ENCODE measurements at places on chromosomes 16 and 17.

DNA sequence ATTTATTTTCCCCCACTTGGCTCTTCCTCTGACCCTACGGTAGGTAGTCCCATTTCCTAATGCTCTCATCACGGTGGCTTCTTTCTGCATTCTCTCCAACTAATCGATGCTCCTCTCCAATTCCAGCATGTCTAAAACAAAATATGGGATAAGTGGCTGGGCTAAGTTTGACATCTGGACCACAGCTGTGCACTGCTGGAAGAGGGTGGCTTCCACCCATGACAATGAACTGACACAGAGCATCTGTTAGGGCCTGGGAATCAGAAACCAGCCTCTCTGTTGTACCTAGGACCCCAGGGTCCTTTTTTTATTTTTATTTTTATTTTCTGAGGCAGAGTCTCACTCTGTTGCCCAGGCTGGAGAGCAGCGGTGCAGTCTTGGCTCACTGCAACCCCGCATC is 29.0 kb upstream of the SLC39A11 start:
- no peak for DNase-seq

DNA sequence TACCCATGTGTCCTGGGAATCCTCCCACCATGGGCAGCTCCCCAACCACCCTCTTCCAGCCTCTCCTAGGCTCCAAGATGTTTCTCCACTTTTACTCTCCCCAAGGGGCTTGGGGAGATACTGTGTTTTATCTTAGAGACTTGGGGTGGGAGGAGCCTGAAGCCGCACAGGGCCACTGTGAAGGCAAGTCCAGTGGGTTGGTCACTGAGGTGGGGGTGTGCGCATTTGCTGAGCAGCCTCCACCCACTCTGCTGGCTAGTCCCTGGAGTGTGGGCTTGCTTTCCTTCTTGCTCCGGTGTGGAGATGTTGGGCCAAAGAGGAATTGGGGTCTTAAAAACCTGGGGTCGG is 4.1 kb upstream of the CLDN9 start:
- DNase-seq: no peak

DNA sequence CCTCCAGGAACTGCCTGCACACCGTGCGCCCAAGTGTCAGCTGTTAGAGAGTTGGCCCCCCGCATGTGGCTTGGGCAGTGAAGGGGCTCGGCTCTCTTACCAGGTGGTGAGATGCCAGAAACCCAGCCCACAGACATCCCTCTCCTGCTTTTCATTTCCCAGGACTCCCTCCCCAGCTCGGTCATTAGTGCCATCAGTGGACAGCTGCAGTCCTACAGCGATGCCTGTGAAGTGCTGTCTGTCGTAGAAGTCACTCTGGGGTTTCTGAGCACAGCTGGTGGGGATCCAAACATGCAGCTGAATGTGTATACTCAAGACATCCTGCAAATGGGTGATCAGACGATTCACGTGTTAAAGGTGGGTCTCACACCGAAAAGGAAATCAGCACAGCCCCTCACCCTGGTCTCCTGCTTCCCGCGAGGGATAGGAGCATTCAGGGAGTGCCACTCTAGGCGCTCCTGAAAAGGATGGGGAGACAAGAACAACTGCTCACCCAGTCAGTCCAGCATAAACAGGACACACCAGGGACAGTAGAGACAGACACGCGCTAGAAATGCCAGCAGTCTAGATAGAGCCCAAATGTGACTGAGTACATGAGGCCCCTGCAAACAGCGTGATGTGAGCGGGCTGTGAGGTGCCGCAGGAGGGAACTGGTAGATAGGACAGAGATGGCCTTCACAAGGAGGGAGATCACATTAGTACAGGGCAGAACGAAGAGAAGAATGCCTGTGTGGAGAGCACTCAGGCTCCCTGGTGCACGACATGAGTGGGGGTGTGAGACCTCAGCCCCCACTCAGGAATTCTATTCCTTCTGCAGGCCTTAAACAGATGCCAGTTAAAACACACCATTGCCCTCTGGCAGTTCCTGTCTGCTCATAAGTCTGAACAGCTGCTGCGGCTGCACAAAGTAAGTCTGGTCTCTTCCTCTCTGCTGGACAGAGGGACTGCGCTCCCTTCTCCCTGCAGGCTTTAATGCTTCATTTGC is 25.7 kb upstream of the ENDOV start:
- DNase-seq: no peak

- peak; percentile 35 for DNase-seq
Observed at GRCh38 chr17:6455321-6455705, 11.1 kb downstream of the PIMREG start.

DNA sequence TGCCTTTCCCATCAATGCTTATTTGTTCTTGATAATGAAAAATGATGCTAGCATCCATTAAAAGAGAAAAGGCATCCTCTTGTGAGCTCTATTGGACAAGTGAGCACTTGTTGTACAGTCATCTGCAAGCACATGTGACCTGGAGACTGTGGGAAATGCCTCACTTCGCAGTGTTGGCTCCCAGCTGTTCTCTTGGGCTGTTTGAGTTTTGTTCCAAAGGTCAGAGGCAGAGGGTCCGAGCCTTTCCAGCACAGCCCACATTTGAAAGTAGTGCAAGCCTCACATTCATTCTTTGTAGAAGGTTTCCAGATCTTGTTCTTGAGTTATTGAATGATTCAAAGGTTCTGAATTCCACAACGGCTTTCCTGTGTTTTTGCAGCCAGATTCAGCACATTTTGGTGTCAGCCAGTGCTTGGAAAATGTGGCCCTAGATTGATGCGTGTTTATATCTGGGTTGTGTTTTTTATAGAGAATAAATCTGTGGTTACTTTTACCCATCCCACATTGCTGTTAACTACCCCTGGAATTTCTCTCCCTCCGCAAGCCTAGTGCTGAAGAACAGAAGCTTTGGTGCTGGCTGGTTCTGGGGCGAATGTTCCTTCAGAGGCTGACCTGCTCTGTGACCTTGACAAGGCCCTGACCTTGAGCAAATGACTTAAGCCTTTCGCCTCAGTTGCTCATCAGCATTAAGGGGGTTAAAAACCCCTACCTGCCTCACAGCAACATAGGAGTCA is 49.8 kb downstream of the CDH1 start:
- no peak for DNase-seq

DNA sequence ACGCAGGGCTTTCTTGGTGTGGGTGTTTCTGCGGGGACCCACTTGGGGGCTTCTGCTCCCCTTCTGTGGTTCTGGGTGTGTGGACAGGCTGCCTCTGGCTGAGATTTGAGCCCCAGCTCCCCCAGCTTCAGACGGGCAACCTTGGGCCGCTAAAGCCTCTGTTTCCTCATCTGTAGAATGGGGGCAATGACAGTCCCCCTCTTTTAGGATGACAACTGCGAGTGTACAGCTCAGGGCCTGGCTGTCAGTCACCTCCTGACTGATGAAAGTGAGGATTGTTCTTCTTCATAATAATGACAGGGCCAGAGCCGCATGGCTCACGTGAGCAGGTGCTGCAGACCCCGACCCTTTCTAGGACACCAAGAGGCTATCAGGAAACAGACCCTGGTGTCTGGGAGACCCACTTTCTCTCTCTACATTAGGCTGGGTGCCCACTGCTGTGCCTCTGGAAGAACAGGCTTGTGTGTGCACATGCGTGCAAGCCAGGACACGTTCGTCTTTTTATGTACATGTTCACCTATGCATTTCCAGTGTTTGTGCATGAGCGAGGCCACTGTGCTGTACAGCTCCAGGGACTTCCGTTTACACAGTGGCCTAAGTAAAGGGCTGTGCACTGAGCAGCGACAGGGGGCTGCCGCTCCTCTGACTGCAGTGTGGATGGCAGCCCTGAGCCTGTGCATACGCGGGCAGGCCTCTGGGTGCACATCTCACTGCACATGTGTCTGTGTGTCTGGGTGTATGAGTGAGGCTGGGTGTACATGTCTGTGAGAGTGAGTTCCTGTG is 4.6 kb downstream of the SPNS3 start:
- DNase-seq: no peak

GRCh38 chr17:82548681-82549303 is 29.3 kb downstream of the FOXK2 start:
- DNase-seq: peak; percentile 18

- DNase-seq: no peak
Observed at GRCh38 chr16:644556-644955, 2.9 kb downstream of the MCRIP2 start.

GRCh38 chr17:83152227-83152744 is 72.9 kb downstream of the METRNL start:
- no peak for DNase-seq

- no peak for DNase-seq
Observed at GRCh38 chr16:81740169-81740568, 38.9 kb upstream of the PLCG2 start.

GRCh38 chr17:67243284-67243683 is 1.7 kb downstream of the HELZ start:
- no peak for DNase-seq

DNA sequence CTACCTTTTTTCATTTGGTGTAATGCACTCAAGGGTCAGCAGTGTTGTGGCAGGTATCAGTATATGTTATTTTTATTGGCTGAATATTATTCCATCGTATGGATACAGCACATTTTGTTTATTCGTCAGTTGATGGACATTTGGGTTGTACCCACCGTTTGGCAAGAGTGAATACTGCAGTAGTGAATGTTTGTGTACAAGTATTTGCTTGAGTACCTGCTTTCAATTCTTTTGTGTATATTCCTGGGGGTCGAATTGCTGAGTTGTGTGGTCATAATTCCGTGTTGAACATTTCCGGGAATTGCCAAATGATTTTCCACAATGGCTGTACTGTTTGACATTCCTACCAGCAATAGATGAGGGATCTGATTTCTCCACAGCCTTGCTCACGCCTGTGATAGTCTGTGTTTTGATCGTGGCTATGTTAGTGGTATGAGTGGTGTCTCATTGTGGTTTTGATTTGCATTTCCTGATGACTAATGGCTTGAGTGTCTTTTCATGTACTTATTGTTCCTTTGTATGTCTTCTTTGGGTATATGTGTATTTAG is 108.4 kb downstream of the OR1D5 start:
- DNase-seq: no peak

DNA sequence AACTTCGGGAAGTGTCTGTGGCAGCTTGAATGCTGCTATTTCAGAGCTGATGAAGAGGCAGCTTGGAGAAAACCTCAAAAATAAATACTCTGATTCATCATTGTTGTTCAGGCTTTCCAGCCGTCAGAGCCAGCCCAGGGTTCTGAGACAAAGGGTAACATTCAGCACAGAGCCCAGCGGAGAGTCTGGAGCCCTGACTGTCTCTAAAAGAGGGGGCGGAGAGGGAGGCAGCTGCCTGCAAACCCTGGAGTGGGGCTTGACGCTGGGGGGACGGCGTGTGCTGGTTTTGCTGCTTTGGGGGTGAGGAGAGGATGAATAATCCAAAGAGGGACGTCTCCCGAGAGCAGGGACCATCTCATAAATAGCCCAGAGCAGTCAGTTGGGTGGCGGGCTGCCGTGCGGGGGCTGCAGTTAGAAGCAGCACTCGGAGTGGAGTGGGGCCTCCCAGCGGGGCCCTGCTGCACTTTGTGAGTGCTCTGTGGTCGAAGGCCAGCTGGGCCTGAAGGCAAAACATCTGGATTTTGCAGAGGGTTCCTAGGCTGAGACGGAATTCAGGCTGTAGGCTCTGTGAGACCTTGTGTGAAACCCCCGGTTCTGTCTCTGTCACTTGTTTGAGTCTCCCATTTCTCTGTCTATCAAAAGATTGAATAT is 237.8 kb downstream of the PRKCA start:
- DNase-seq: peak; percentile 20

DNA sequence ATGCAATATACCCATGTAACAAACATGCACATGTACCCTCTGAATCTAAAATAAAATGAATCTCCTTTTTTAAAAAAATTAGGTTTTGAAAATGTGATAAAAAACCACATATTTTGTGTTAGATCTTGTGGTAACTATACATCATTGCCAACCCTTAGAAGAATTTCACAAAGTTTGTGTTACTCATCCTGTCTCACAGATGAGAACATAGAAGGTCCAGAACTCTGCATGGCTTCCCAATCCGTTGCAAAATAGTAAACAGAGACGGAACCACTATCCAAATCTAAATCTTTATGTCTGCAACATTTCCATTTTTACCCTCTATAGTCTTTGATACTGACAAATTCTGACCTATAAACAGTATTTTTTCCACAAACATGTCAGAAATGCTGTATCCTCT is 759.9 kb downstream of the KCNJ2 start:
- no peak for DNase-seq

DNA sequence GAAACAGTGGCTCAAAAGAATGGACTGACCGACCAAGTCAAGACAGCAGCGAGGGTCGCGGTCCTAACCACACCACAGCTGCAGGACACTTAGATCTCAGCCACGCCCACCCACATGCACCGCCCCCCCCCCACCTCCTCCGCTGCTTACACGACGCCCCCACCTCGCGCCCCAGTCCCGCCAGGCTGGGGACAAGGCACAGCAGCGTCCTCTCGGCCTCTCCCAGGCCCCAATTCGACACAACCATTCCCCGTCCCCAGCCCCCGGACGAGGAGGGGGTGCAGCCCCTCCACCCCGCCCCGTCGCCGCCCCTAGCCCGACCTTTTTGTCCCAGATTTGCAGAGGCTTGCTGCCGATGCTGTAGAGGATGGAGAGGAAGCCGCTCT is 477 bp downstream of the CFAP20 start:
- DNase-seq: no peak

DNA sequence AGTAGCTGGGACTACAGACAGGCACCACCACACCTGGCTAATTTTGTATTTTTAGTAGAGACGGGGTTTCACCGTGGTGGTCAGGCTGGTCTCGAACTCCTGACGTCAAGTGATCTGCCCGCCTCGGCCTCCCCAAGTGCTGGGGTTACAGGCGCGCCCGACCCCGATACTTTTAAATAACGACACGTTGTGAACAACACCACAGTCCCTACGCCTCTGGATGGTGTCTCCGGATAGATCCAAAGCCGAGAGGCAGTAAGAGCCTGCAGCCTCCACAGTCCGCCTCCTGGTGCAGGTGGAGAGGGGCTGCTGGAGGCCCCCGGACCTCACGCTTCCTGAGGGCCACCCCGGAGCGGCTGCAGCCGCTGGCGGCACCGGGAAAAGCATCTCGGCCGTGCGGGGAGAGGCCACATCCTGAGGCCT is 741 bp upstream of the TLCD3A start:
- no peak for DNase-seq

DNA sequence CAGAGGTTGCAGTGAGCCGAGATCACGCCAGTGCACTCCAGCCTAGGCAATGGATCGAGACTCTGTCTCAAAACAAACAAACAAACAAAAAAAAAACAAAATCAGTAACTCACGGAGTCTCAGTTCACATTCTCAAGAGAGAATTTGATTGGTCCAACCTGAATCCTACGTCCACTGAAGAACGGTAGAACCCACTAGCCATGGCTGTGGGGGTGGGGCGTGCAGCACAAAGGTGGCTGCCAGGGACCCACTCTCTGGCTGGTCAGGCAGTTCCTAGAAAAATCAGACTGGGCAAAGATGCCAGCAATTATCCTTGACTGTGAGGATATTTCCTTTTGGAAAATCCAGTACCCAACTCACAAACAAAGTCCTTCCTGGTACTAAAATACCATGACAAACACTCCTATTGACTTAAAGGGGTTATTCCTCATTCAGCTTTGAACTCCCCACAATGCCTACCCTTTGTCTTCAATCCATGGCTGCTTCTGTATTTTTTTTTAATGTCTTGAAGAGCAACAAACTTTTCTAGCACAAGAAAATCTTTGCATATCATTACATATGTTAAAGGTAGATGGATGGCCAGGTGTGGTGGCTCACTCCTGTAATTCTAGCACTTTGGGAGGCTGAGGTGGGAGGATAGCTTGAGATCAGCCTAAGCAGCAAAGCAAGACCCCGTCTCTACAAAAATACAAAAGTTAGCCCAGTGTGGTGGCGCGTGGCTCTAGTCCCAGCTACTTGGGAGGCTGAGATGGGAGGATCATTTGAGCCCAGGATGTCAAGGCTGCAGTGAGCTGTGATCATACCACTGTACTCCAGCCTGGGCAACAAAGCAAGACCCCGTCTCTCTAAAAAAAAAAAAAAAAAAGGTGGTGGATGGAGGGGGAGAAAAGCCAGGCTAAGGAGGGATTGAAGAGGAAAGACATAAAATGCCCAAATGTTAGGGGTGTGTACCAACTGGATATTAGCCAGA is 3.8 kb upstream of the POLR3E start:
- no peak for DNase-seq
